Inflammatory macrophage (primary cell): ENCODE measurements at places on chromosomes 6 and 20.

GRCh38 chr6:80263585-80263984 is 157.1 kb downstream of the BCKDHB start:
- DNase-seq = no peak

DNA sequence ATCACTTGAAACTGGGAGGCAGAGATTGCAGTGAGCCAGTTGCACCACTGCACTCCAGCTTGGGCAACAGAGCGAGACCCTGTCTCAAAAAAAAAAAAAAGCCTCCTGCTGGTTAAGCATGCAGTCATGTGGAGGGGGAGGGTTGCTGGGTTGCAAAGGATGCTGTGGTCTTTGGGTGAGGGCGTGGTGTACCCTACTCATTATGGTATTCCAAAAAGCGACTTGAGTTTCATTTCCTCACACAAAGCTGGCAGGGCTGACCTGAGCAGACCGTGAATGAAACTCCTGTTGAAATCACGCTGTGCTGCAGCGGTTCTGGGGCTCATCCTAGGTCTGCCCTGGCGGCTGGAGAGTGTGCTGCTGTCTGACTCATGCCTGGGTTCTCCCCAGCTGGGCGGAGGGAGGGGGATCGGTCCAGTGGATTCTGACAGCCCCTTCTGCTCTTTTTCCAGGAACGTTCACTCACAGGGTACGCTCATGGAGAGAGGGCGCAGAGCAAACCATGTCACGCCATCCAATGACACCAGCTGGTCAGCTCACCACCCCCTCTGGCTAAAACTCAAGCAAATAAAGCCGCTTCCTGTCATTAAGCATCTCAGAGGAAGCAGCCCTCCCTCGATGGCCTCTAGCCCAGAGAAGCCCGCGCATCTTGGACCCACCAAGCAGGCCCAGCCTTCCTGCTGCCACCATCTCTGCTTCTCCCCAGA is 166.2 kb downstream of the SCML4 start:
- DNase-seq = peak; percentile 79

DNA sequence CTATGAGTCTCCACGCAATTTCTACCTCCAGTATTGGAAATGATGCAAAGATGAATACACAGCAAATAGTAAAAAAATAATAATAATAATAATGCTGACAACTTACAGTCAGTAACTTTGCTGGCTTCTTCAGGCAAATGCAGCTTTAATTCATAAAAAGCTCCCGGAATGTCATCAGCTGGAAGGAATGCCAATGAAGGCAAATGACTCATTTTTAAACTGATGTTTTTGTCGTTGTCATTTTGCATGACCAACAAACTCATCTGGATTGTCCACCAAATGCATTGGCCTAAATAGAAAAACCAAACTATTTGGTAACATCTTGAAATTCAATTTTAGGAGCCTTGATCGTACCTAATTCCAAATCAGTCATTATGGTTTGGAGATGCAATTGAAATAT is 217.1 kb downstream of the ALDH8A1 start:
- DNase-seq = no peak

GRCh38 chr6:52333840-52334200 is 28.1 kb upstream of the PAQR8 start:
- peak; percentile 24 for DNase-seq

- peak; percentile 33 for DNase-seq
Observed at GRCh38 chr6:41288030-41288753, 1.7 kb upstream of the TREM1 start.

- no peak for DNase-seq
Observed at GRCh38 chr6:81252231-81252630, 500.2 kb downstream of the TENT5A start.

DNA sequence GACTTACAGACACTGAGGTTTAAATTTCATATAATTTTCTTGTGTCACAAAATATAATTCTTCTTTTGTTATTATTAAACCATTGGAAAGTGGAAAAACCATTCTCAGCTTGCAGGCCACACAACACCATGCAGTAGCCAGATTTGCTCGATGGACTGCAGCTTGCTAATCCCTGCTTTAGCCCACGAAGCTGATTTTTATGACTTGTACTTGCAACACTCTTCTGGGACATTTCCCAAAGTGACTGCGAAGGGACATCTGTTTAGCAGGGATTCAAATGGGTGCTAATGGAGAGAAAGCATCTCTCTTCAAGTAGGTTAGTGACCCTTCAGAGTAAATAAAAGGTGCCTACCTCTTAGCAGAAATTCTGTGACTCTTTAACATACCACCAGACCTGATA is 304.6 kb upstream of the ZFP64 start:
- no peak for DNase-seq

DNA sequence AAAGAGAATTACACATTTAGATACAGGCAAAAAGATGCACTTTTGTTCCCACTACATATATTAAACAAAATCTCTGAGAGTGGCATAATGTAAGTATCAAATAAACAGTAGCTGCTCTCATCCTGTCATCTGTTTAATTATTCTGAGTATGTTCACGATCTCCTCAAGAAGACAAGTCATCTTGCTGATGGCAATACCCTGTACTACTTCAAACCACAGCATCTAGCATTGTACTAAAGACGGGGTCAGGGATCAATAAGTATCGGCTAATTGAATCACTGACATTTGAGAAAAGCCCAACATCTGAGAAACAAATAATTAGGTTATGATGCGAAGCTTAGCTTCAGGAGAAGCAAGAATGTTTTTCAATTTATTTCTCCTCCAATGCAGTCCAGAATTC is 175.1 kb downstream of the PTPRK start:
- DNase-seq = no peak

DNA sequence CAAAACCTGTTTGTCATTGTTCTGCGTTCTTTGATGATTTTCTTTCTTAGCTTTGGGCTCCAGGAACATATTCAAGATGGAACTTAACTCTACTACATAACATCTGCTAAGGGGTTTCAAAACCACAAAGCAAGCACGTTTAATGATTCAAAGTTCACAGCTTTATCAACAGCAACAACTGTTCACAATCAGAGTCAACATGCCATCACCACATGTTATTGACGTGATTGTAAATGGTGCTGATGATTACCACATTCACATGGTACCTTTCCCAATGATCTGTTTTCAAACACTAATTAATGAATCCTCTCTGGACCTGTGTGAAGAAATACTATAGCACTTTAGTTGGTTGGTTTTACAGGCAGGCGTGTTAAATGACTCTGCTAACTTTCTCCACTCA is 180.6 kb upstream of the CEP162 start:
- no peak for DNase-seq

- no peak for DNase-seq
Observed at GRCh38 chr6:12709556-12710232, 6.9 kb upstream of the PHACTR1 start.

- no peak for DNase-seq
Observed at GRCh38 chr20:63840405-63840828, 9.4 kb upstream of the ZBTB46 start.

DNA sequence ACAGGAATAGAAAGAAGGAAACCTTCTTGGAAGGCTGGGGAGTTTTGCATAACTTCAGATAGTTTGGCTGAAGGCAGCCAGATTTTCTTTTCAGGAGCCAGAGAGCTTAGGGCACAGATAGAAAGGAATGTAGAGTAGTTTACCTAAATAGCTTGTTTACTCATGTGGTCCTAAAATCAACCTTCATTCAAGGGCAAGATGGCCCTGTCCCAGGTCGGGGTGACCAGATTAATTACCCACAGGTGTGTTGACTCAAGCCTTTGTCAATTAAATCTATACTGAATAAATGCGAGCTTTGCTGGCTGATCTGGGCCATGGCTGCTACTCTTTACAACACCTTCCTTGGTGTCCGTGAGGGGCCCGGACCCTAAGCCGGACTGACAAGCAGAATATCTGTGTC is 792.0 kb upstream of the MAN1A1 start:
- no peak for DNase-seq

DNA sequence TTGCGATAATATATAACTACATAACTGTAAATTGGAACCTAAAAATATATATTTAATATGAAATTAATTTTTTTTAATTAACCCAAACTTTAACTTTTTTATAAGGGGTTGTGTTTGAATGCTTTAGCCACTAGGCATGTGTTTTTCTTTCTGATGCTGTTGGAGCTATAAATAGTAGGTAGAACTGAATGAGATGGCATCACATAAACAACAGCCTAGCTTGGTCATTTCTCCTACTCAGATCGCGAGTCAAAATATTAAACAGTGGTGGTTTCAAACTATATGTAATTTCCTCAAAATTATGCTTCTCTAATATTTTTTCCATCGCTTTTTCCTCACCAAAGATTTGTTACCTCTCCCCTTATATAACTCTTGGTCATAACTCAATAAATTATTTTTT is 243.2 kb downstream of the ARID1B start:
- peak; percentile 35 for DNase-seq

DNA sequence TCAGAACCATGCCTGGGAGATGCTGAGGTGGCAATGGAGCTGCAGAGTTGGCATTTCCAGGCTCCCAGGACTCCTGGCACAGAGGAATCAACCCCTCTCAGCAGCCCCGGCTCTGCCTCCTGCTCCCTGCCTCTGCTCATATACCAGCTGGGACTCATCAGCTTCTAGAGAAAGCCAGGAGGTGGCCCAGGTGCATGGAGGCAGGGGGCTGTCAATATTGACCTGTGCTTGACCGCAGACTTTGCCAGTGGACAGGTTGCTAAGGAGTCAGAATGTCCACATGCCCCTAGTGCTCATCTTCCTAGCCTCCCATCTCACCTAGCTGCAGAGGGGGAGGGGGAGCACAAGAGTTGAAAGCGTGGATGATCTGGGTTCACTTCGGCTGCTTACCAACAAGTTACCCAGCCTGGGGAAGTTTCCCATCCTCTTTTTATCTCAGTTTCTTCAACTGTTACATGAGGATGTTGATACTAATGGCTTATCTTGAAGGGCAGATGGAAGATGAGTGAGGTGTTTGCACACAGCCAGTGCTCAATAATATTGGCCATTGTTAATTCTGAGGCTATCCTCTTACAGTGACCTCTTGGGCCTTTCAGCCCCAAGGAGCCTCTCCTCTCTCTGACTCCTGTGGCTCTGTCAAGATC is 9.2 kb upstream of the SCRT2 start:
- no peak for DNase-seq

GRCh38 chr20:51381557-51381956 is 161.0 kb downstream of the NFATC2 start:
- DNase-seq = no peak

GRCh38 chr6:90078513-90079289 is 184.4 kb downstream of the GJA10 start:
- DNase-seq = no peak

- no peak for DNase-seq
Observed at GRCh38 chr20:46799781-46800408, 90.4 kb downstream of the SLC2A10 start.

- DNase-seq = no peak
Observed at GRCh38 chr6:90573624-90574023, 13.2 kb downstream of the MAP3K7 start.

- DNase-seq = no peak
Observed at GRCh38 chr6:134114918-134115714, 62.7 kb upstream of the SLC2A12 start.

DNA sequence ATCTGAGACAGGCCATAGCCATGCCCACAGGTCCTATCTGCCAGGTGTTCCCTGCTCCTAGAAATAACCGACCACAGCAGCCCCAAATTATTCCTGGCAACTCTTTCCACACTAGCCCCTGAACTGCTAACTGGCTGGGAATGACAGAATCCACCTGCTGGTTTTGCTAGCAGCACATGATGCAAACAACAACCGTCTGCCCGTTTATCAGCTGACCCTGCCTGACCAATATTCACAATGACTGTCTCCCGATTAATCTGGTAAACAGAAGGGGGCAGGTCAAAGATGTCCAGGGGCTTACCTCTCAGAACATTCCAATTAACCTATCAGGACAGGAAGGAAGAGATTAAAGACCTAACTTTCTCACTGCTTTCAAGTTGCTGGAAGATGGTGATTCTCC is 101.5 kb downstream of the NRSN1 start:
- DNase-seq = peak; percentile 12

GRCh38 chr6:79868098-79868722 is 79.1 kb downstream of the ELOVL4 start:
- DNase-seq = peak; percentile 82

- no peak for DNase-seq
Observed at GRCh38 chr6:123810214-123810613, 6.5 kb downstream of the NKAIN2 start.

DNA sequence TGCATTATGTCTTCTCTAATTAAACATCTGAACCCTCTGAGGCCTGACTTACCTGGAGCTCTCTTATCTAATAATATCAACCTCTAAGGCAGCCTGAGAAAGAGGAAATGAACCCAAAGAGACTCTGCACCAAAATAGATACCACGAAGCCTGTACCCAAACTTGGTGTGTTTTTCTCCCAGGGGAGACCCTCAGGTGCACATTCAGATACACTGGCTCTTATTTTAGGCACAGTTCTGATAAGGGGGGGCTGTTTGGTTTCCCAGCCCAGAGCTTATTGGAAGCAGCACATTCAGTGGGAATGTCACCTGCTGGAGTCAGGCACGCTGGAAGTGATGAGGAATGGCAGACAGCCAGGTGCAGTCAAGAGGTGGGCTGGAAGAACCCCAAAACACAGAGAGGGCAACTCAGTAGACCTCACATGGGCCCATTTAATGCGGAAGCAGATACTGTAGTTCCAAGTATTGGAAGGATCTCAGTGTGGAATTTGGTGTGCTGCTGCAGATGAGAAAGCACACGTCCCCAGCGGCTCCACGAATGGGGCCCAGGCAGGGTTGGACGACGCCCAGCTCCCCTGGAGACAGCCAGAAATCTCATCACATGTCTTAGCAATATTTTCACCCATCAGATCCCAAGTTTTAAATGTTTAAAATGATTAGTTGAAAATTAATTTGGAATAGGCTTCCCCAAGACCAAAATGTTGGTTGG is 9.7 kb upstream of the CCR6 start:
- DNase-seq = no peak

DNA sequence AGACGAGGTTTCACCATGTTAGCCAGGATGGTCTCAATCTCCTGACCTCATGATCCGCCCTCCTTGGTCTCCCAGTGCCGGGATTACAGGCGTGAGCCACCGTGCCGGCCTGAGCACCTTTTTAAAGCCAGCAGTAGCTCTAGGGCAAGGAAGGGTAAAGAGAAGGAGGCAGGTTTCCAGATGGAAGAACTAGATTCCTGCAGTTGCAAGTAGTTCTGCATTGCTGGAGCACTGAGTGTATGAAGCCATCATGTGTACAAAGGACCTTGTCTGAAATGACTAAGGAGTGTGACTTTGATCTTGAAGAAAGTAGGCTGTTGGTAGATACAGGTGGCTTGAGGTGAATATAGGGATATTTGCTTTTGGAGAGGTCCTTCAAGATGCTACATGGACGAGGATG is 4.2 kb downstream of the OR2A4 start:
- DNase-seq = no peak

GRCh38 chr20:38152175-38152620 is 12.9 kb downstream of the TGM2 start:
- peak; percentile 80 for DNase-seq

GRCh38 chr6:14719270-14719669 is 526.6 kb upstream of the JARID2 start:
- DNase-seq = peak; percentile 81

- DNase-seq = peak; percentile 57
Observed at GRCh38 chr6:33672808-33673207, 38.7 kb downstream of the UQCC2 start.

GRCh38 chr20:31717478-31718201 is 5.0 kb downstream of the BCL2L1 start:
- no peak for DNase-seq

GRCh38 chr6:139030228-139030963 is 1.9 kb downstream of the ABRACL start:
- peak; percentile 72 for DNase-seq
